ENCODE measurements at places on chromosomes 3 and 15. TPM values are rescaled to one million over a fixed set of nuclear protein-coding genes. Genes with fewer than 3 reads are reported as not detected.

- no peak for DNase-seq
Observed at GRCh38 chr3:8436661-8437287, 64.8 kb upstream of the LMCD1 start.

GRCh38 chr3:155948476-155948875 lies 78.0 kb downstream of the GMPS start:
- no peak for DNase-seq

DNA sequence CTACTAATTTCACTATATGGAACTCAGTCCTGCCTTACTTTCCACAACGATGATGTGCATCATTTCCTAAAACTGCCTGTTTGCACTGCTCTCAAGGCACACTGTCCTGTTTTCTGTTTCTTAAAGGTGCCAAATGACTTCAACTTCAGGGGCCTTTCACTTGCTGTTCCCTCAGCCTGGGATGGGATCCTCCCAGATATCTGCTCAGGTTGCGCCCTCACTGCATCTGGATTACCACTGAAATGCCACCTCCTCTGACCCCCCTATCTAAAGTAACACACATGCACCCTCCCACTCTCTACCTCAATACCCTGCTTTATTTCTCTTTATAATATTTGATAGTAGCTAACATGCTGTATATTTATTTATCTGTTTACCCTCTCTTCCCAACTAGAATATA lies 123.8 kb upstream of the CMC1 start:
- DNase-seq = no peak

- DNase-seq = no peak
Observed at GRCh38 chr3:114350271-114350670, 56.4 kb downstream of the TIGIT start.

- DNase-seq = peak; percentile 11
Observed at GRCh38 chr3:169528289-169528688, 135.2 kb downstream of the MECOM start.

- no peak for DNase-seq
Observed at GRCh38 chr3:126996905-126997304, 14.0 kb downstream of the PLXNA1 start.

GRCh38 chr3:89038869-89039268 lies 68.6 kb upstream of the EPHA3 start:
- no peak for DNase-seq

GRCh38 chr3:108085810-108086350 lies 5.0 kb downstream of the CD47 start:
- peak; percentile 53 for DNase-seq

GRCh38 chr15:64619880-64620839 lies 155.2 kb downstream of the RBPMS2 start:
- no peak for DNase-seq

DNA sequence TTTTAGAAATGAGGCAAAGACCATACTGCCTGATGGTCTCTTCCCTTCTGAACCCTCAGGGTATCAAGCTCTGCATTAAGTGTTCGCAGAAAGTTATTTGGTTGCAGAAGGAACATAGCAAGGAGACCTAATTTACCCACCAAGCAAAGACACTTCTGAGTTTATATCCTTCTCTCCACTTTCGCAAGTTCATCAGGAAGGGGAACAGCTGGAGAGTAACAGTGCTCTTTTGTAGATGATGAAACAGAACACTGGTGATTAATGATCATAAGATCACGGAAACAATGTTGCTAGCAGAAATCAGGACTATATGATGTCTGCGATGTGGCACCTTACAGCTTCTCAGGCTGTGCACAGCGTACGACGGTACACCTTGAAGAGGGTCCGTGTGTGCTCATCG lies 62.1 kb downstream of the NCEH1 start:
- DNase-seq = no peak

DNA sequence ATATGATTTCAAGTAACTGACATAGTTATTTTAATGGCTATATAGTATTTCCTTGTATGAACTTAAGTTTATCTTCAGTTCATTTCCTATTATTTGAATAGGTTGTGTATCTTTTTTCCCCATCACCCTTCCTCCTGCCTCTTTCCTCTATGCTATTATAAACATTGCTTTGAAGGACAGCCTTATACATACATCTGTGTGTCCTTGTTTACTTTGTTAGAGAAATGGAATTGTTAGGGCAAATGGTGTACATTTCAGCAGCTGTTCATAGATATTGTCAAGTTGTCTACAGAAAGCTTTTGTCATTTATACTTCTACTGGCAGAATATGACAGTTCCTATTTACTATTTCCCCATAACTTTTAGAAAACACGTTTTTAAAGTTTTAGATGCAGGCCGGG lies 18.4 kb downstream of the AKAP13 start:
- no peak for DNase-seq

The ZNF860 gene
- total RNA-seq = 0.53 TPM

GRCh38 chr15:33908406-33908805 lies 59.9 kb upstream of the CHRM5 start:
- no peak for DNase-seq

The ATP13A5 gene
- total RNA-seq = not detected
